ENCODE measurements at places on chromosomes 4 and X.

DNA sequence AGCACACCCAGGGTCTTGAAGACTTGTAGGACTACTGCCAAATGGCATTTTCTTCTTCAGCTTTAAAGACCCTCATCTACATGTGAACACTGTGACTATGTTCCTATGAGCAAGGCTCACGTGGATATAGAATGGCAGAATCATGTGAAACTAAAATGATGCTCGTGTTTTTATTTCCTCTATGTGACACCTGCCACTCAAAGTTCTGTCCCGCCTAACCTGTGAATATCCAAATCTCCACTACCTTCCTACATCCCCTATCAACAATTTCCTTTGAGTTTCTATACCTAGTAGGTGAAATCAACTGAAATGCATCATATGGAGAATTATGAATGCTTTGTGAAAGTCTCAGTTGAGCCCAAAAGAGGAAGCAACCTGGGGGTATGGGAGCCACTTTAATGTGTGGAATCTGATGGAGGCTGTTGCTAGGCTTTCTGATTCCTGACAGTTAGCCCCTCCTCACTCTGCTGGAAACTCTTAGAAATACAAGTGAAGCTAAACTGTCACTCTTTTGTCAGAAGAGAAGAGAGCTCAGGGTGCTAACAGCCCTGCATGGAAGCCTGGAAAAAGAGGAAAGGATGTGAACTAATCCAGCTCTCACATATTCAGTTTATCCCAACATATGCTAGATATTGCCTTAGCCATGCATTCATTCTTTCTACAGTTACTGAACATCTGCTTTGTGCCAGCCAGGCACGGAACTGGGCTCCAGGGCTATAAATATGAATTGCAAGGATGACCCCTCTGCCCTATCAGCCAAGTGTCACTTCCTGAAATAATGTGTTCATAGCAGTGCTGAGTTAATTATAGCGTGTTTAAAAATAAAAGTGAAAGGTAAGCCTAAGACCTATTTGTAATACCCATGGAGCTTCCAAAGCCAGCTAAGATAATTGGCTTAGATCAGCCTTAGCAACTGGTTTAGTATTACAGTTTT, 11.0 kb downstream of the LHFPL1 start:
- no peak for DNase-seq

- no peak for DNase-seq
Measured at GRCh38 chrX:17535229-17535628, 160.2 kb downstream of the NHS start.

- DNase-seq = no peak
Measured at GRCh38 chrX:10172877-10173276, 16.1 kb downstream of the CLCN4 start.

DNA sequence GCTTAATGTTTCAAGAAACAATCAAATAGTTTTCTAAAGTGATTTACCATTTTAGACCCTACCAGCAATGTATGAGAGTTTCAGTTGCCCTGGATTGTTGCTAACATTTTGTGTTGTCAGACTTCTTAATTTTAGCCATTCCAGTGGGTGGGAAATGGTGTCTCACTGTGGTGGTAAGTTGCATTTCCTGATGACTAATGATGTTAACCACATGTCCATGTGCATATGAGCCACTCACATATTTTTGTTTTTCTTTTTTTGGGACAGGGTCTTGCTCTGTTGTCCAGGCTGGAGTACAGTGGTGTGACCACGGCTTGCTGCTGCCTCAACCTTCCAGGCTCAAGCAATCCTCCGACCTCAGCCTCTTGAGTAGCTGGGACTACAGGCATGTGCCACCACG, 48.3 kb downstream of the MED28 start:
- DNase-seq = no peak

- DNase-seq = no peak
Measured at GRCh38 chrX:75784680-75785491, at the start of gene MAGEE2. TSS of gene MAGEE2 (minus strand) at chrX:75785254. CDS start at chrX:75785051, 203 bp downstream.

- no peak for DNase-seq
Measured at GRCh38 chr4:106039796-106040195, 144.5 kb downstream of the NPNT start.

GRCh38 chrX:11541510-11541909, 124.2 kb downstream of the ARHGAP6 start:
- DNase-seq = no peak

DNA sequence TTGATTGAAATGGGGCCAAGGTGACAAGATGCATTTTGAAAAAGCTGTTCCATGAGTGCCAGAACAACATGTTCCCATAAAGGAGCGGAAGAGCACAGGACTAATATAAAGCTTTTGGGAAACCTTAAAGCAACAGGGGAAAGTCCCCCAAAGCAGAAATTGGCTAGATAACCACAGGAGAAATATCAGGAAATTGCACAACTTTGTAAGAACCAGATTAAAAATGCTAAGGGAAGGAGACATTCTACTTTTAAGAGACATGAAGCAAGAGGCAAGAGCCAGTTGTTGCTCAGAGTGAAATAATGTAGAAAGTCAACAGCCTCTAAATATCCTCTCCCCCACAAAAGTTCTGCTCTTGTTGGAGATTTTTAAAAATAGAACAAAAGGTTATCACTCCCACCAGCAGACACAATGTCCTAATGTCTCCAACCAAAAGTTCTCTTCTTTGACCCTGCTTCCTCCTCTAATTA, 85.2 kb upstream of the LNX1 start:
- no peak for DNase-seq

GRCh38 chrX:39650768-39651347, 446.9 kb downstream of the BCOR start:
- DNase-seq = no peak

- DNase-seq = no peak
Measured at GRCh38 chr4:683982-684622, 4.8 kb downstream of the SLC49A3 start.

DNA sequence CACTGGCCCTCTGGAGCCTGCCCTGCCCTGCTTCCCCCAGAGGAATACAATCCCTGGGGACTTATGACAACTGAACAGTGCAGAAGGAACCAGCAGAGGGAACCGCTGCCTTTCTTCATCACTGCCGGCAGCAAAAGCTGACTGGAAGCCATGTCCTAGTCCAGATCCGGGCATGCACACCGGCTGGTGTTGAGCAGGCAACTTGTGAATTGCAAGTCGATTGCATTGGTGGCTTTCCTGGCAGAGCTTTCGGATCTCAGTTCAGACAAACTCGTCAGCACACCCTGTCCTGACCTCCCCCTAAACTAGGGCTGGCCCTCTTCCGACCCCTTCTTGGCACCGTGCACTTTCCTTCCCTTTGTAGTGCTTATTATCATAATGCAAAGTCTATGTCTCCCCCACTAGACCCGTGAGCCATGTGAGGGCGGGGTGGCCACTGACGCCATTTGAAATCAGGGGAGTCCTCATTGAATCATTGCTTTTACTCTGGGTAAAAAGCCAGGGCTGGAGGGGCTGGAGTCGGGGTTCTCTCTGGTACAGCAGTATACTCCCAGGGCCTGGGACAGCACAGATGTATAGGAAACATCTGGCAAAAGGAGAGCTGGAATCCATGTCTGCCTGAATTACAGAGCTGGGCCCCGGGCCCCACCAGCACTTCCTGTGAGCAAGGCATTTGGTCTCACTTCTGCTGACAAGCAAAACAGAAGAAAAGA, 1.8 kb downstream of the ARHGAP4 start:
- no peak for DNase-seq

GRCh38 chr4:1210241-1210841, 38.0 kb upstream of the SPON2 start:
- no peak for DNase-seq

DNA sequence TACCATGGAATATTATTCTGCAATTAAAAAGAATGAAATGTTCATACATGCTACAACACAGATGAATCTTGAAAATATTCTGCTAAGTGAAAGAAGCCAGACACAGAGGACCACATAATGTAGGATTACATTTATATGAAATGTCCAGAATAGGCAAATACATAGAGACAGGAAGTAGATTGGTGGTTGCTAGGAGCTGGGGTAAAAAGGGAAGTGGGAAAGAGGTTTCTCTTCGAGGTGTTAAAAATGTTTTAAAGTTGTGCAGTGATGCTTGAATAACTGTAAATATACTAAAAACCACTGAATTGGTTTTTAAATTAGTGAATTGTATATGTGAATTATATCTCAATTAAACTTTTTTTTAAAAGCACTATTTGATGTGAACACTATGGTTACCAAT, 3.6 kb upstream of the NXT2 start:
- no peak for DNase-seq

DNA sequence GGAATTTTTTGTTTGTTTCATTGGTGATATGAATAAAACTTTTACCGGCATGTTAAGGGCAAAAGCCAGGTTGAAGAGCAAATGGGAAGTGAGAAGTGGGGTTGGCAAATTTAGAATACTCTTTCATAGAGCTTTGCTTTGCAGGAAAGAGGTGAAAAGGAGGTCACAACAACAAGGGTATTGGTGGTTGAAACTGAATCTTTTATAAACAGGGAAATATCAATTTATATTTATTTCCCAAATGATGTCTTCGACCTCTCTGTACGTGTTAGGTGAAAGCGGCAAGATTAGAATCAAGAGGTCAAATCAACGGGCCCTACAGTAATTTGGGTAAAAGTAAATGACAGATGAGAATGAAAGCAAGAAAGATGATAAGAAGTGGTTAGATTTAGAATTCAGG, 3.4 kb downstream of the SMR3A start:
- no peak for DNase-seq

DNA sequence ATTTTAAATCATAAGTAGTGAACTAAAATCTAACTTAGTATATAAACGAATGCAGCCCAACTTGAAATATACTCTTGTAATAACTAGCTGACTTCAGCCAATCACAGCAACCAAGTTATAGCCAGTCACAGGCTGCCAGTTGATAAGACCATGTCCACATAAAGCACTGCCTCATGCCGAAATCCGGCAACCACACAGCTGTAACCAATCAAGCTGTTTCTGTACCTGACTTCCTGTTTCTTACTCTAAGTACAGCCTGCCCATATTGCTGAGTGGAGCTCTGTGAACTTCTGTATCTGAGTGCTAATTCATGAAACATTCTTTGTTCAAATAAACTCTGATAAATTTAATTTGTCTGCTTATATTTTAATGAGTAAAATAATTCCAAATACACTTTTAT, 805.3 kb upstream of the EPHA5 start:
- no peak for DNase-seq

- DNase-seq = no peak
Measured at GRCh38 chr4:37447886-37448285, 203.3 kb downstream of the NWD2 start.

DNA sequence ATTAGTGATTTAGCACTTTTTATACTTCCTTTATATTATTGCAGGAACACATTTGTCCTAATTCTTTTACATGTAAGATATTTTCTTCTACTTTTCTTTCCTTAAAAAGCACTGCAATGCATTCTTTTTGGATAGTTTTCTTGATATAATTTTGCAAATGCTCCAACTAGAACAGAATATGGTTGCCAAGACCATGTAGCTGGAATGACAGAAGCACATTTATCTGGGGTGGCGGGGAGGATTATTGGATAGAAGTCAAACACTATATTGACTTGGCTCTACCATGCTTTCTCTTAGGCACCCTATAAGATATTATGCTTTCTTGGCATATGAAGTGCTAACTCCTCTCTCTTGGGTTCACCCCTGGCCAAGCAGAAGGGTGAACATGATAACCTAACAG, 983.5 kb downstream of the FAT4 start:
- DNase-seq = no peak

DNA sequence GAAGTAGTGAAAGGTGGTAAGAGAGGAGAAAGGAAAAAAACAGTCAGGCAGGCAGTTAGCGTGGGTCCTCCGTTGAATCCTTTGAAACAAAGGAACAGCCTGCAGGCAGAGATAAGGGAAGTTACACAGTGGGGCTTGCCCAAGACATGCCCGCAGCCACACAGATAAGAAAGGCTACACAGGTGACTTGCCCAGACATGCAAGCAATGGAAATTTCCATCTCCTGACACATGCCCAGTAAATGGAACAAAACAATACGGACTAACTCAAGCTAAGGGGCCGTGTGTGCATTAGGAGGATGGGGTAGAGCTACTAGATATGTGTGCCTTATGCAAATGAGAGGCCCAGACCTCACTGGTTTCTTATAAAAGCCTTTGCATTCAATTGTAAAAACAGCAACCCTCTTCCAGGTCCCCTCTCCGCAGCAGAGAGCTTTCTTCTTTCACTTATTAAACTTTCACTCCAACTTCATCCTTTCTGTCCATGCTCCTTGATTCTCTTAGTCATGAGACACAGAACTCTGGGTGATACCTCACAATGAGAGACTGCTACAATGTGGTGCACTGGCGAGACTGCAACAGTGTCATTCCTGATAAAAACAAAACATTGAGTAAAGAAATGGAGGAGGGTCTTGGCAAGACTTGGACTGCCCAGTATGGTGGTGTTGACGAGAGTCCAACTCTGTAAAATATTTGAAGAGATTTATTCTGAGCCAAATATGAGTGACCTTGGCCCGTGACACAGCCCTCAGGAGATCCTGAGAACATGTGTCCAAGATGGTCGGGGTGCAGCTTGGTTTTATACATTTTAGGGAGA, 997.4 kb upstream of the PRKX start:
- no peak for DNase-seq

- no peak for DNase-seq
Measured at GRCh38 chr4:101334963-101335572, 12.3 kb downstream of the PPP3CA start.

- no peak for DNase-seq
Measured at GRCh38 chr4:165383591-165384073, 4.8 kb downstream of the CPE start.

GRCh38 chrX:51876441-51876840, 17.0 kb upstream of the MAGED1 start:
- DNase-seq = no peak

- DNase-seq = no peak
Measured at GRCh38 chrX:150759568-150760416, 66.6 kb downstream of the MTMR1 start.

- no peak for DNase-seq
Measured at GRCh38 chr4:1667273-1667672, 16.8 kb downstream of the FAM53A start.

- DNase-seq = no peak
Measured at GRCh38 chr4:96685691-96686090, 845.8 kb downstream of the PDHA2 start.

DNA sequence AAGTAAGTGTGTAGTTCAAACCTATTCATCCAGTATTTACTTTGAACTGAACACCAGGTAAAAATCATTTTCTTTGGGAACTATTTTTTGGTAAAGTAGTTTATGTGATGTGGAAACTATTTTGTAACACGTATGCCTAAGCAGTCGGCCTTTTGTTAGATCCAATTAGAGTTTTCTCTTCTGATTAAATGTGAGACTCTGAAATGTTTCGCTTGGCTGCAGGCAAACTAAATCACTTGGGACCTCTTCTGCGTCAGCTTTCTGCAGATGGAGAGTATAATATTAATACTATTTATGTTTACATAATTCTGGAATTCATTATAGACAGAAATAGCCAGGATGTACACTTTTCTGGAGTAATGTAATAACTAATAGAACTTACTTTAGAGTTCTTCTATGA, 46.9 kb downstream of the BMPR1B start:
- no peak for DNase-seq

- DNase-seq = no peak
Measured at GRCh38 chr4:107572281-107572680, 147.8 kb downstream of the PAPSS1 start.

All from stimulated activated CD8-positive, alpha-beta memory T cell treated with anti-CD3 and anti-CD28 coated beads, Interleukin-4, amount 100 ng/mL, for 4 hours (primary cell).